ENCODE measurements at places on chromosomes 2 and 18.

GRCh38 chr2:66240286-66240685 lies 194.6 kb upstream of the MEIS1 start:
- no peak for DNase-seq

DNA sequence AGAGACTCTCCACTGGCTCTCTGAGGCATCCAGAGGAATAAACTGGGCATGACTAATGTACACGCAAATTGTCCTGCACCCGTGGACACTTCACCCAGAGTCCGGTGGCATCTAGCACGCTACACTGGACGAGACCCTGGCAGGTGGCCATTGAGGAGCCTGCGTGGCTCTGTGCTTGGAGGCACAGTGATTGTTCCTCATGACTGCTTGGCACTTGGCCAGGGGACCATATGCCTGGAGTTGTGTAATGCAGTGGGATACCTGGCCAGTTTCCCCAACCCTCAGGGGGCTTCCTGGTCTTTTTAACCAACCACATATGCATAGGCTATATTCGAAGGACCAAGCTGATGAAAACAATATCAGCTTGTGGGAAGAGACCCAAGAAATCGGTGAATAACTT lies 66.6 kb downstream of the MTCL1 start:
- DNase-seq = no peak

DNA sequence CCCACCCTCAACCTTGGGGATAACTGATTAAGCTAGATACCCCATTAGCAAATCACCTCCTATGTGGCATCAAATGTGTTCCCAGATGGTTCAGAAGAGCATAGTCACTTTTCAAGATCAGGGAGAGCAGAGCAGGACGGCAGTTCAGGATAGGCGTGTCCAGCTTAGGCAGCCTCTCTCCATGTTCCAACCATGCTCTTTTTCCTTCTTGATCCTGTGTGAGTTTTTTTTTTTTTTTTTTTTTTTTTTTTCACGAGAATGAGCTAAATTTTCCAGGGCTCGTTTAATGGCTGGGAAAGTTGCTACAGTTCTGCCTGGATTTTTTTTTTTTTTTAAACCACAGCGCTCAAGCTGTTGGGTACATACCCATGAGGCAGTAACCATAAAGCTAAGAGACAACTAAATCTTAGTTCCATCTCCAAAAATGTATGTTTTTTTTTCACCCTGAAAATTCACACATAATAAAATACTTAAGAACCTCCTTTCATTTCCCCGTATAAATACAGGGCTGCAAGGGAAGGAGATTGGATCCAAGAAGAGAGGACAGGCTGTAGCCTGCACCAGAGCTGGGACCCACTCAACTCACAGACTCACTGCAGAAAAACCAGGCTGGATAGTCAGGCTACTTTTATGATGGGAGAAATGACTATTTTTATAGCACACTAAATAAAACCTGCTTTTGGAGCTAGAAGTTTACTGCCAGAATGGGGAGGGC lies 244.3 kb downstream of the SETBP1 start:
- DNase-seq = no peak

DNA sequence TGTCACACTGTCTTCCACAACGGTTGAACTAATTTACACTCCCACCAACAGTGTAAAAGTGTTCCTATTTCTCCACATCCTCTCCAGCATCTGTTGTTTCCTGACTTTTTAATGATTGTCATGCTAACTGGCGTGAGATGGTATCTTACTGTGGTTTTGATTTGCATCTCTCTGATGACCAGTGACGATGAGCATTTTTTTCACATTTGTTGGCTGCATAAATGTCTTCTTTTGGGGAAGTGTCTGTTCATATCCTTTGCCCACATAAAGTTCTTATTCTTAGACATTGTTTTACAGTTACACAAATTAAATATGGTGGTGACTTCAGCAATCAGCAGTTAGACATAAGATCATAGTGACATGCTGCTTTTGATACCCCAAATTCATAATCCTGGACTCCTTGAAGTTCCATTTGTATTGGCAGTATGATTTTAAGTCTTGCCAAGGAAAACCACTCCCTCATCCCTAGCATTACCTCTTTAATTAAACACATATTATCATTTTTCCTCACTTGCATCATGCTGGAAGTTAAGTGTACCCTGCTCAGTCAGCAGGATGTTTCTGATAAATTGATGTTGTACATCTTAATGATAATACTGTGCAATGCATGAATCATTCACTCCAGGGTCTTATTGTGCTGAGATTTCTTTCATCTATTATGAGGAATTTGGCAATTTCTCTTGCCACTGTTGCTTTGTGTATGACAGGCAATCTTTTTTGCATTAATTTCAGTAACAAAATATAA lies 67.6 kb upstream of the STAT1 start:
- no peak for DNase-seq

DNA sequence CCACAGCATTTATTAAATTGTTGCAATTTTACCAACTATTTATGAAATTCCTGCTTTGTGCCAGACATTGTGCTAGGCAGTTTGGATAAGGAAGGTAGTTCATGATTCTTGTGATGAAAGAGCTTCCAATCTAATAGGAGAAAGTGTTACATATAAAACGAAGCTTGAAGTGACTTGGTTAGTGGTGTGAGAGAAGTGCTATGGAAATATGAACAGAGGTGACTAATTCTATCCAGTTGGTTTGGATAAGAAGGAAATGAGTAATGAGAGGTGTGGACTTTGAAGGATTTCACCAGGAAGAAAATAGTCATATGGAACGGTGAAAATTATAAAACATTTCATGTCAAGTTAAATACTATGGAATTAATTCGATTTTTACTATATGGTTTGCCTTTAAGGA lies 48.6 kb downstream of the EML6 start:
- DNase-seq = no peak

DNA sequence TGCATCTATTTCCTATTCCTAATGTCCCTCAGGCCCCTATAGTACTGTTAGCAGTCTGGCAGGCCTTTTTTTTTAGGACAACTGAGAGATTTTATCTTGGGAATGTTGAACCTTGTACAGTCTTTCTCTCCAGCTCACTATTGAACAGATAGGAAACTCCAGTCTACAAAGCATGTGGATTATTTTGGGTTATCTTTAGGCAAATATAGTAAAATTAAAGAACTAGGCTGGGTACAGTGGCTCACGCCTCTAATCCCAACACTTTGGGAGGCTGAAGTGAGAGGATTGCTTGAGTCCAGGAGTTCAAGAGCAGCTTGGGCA lies 102.7 kb downstream of the OSBPL6 start:
- no peak for DNase-seq

- no peak for DNase-seq
These were observed 127.8 kb downstream of the TRIB2 start for GRCh38 chr2:12844511-12844910.

GRCh38 chr2:179222076-179222475 lies 42.6 kb downstream of the SESTD1 start:
- no peak for DNase-seq

Data from activated T-cell treated with anti-CD3 and anti-CD28 coated beads, Interleukin-2, amount 50 U/mL, for 48 hours (primary cell).